ENCODE measurements at places on chromosomes 16 and 17.

- no peak for DNase-seq
These were observed 16.2 kb downstream of the TBX4 start for GRCh38 chr17:61468263-61468907.

GRCh38 chr16:79186196-79186595 is 414.3 kb downstream of the MAF start:
- DNase-seq: no peak

DNA sequence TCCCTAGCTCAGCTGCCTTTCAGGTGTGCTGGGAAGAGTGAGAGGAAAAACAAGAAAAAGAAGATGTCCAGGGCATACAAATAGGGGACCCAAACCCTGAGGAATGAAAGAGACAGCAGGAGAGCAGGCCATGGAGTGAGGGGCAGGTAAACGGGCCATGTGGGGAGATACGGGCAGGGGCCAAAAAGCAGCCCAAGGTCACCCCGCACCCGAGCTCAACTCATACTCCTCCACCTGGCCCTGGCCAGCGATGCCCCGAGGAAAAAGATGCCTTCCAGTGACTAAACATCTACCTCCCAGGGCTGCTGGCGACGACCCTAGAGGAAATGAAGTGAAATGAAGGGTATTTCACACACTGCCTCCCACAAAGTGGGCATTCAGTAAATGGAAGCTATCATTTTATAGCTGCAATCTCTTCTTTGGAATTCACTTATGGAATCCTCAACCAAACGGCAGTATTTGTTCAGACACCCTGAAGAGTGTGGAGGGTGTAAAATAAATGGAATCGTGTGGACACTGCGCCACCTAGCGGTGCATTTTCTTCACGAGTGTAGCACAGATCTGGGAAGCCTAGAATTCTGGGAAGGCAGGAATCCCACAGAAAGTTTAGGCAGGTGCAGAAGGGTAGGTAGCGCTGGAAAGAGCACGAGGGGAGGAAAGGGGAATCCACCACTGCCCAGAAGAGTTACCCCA is 14.9 kb downstream of the ELAC2 start:
- DNase-seq: peak; percentile 69

GRCh38 chr17:5943232-5943631 is 126.9 kb upstream of the WSCD1 start:
- no peak for DNase-seq

DNA sequence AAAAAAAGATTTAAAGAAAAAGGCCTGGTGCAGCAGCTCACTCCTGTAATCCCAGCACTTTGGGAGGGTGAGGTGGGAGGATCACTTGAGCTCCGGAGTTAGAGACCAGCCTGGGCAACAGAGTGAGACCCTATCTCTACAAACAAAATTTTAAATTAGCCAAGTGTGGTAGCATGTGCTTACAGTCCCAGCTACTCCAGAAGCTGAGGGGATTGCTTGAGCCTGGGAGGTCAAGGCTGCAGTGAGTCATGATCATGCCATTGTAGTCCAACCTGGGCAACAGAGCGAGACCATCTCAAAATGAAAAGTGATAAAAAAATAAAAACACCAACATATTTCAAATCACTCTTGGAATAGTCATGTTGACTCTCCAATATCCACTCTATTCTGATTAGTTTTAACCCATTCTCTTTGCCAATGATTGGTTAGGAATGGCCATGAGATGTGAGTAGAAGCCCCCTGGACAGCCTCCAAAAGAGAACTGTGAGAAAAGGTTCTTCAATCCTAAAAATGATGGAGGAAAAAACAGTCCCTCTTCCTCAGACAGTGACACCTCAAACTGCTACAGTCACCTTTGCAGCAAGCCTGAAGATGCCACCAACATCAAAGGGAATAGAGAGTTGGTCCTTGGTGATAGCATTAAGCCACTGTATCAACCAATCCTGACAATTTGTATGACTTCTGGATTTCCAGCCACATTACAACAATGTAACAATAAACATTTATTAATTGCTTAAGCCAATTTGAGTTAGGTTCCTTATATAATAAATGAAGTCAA is 2.9 kb upstream of the KANSL1 start:
- no peak for DNase-seq

DNA sequence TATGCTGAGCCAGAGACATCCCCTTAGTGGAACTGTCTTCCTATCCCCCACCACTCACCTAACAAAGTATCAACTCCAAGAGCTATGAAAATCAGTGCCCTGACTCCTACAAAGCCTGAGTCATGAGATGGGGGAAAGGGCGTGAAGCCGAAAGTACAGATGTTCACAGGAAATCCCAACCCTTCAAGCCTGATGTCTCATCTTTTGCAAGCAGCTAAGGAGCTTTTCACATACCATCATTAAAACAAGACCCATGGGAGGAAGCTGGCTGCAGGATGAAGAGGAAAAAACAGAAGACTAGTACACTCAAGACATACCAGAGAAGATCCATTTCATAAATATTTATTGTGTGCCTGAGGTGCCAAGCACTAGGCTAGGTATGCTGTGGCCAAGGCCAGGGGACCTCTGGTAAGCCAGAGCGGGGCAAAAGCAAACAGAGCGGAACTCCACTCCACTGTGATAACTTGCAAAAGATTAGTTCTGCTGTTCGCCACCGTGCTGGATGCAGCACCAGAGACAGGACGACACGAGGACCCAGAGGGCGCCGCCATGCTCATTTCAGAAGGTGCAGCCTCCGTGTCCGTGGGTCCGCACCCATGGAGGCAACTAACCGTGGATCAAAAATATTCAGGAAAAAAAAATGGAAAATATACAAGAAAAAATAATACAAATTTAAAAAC is 4.5 kb upstream of the MNT start:
- DNase-seq: no peak

- DNase-seq: no peak
These were observed 42.4 kb upstream of the MMP2 start for GRCh38 chr16:55436587-55436986.

DNA sequence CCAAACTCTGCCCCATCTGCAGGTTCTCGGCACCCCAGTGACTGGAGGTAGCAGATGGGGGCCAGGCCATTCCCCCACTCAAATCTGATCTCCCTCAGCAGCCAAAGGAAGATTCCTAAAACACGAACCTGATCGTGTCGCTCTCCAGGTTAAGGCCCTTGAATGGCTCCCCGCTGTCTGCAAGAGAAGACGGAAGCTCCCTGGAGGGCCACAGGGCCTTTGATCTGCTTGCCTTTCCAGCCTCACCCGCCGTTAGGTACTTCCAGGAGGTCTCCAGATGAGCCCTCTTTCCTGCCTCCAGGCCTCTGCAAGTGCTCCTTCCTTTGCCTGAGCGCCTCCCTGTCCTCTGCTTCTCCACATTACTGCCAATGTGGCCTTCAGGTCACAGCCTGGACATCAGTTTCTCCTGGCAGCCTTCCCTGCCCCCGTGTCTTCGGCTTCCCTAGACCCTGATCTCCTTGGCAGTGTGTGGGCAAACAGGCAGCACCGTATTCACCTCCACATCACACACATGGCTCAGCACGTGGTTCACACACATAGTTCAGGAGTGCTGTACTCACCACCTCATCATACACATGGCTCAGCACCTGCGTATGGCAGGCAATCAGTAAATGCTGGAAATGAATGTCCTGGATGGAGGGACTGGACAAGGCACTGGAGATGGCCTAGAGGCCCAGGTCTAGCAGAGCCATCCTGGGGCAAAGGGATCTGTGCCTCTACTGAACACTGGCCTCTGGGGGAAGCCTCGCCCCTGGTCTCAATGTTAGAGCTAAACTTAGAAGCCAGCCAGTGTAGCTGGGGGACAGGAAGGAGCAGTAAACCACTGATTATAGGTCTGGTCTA is 26.4 kb upstream of the MRPS23 start:
- DNase-seq: no peak

- DNase-seq: no peak
These were observed 4.7 kb upstream of the RPRML start for GRCh38 chr17:46983782-46984181.

GRCh38 chr16:12318661-12319427 is 342.3 kb downstream of the SNX29 start:
- no peak for DNase-seq

GRCh38 chr17:28466521-28467048 is 6.9 kb upstream of the SLC13A2 start:
- DNase-seq: no peak

DNA sequence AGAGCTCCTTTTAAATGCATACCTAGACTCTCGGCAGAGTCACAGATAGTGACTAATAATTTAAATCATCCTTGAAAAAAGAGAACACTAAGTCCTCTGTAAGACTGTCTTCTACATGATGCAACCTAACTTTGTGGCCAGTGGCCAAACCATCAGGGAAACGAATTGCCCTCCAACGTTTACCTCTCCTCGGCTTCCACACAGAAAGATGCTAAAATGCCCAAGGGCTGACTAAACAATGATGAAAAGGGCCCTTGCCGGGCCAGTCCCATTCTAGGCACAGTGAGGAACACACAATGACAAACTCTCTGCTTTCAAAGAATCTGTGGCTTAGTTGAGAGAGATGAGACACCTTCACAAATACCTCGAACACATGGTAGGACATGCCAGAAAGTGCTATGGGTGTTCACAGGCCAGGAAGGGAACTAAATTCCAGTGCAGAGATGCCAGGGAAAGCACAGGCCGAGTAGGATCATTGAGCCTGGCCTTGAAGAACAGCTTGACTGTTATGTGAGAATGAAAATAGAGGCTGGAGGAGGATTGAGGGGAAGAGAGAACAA is 35.3 kb upstream of the PITPNM3 start:
- no peak for DNase-seq

- no peak for DNase-seq
These were observed 191.5 kb upstream of the RPL38 start for GRCh38 chr17:74011966-74012365.

DNA sequence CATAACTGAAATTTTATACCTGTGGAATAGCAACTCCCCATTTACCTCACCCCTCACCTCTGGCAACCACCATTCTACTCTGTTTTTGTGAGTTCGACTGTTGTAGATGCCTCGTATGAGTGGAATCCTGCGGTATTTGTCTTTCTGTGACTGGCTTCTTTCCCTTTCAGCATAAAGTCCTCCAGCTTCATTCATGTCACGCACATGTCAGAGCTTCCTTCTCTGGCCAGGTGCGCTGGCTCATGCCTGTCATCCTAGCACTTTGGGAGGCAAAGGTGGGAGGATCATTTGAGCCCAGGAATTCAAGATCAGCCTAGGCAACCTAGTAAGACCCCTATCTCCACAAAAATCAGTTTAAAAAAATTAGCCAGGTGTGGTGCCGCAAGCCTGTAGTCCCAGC is 278.4 kb downstream of the PARN start:
- no peak for DNase-seq

- DNase-seq: peak; percentile 69
These were observed 43.5 kb downstream of the TBX21 start for GRCh38 chr17:47776330-47777197.

DNA sequence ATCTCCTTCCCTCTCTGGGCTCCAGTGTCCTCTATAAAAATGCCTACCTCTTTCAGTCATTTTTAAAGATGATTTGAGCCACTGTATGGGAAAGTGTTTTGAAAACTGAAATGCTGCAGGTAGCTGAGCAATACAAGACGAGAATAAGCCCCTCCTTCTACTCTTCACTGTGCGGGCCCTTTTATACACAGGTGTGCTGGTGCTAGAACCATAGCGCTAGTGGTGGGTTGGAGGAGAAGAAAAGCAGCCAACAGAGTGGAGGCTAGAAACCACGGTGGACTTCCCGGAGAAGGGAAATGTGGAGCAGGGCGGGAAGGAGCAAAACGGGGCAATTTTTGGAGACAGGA is 58.2 kb upstream of the DLX4 start:
- DNase-seq: no peak

DNA sequence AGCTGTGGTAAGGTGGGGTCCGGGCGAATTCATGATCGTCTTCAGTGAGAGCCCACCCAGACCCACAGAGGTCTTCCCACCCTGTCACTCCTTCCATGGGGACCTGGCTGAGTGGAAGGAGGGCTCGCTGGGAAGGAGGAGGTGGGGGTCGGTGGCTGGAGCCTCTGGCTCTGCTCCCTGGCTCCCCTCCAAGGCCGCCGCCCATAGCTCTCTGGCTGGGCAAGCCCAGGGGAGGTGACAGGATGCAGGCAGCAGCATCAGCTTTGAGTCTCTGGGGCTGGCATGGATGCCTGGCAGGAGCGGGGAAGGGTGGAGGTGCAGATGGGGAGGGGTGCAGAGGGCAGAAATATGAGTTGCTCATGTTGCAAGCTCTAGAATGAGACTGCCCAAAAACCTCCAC is 147.0 kb downstream of the ENGASE start:
- DNase-seq: no peak

DNA sequence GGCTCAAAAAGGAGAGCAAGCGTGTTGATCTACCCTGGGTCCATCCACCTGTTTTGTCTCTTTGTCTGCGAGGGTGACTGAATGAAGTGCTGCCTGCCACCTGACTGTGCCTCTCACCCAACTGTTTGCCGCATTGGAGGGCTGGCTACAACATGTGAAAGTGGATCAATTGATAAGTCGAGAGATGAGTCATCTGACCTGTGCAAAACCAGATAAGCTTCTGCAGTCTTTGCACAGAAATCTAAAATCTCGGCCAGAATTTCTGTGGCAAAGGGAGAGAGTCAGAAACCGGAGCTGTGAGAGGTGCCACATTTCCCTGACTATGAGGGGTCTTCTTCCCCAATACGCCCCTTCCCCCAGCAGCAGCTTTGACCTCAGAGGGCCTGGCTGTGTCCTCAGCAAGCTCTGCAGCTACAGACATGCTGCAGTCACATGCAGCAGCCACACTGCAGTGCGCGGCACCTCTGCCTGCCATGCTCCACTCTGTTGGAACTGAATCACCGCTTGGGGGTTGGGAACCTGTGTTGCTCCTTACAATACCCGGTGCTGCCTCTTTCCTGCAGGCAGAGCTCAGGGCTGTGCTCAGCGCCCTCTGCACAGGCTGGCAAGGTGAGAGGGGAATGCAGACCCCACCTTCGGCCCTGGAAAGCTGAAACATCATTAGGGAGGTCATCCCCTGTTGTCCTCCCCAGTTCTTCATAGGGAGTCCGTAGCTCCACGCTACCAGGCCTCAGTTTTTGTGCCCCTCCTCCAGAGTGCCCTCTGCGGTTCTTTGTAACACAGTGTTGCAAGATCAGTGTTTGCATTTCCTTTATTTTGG is 16.2 kb upstream of the HAS3 start:
- no peak for DNase-seq

DNA sequence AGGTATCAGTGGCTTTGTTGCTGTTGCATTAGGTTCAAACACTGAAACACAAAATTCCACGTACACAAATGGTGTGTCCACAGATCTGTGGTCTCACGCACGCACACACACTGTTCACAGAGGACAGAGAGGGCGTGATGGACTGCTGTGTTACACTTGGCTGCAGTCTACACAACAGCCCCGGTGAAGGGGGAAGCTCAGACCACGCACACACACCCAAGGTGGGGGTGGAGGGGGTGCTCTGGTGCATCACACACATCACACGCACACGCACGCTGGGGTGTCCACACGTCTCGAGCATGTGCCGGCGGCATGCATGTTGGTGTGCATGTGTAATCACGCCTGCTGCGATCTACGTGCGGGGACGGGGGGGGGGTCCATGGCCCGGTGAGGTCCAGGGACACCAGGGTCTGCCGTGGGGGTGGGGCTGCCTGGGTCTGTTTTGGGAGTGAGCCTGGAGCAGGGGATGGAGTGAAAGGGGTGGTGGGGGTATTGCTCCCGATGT is 7.3 kb downstream of the HSD3B7 start:
- DNase-seq: no peak
